ENCODE measurements at places on chromosomes 1 and 21. TPM values are rescaled to one million over a fixed set of nuclear protein-coding genes. Genes with fewer than 3 reads are reported as not detected.
A peak's percentile ranks its signal among the peaks of the same experiment; 100 is the strongest.

DNA sequence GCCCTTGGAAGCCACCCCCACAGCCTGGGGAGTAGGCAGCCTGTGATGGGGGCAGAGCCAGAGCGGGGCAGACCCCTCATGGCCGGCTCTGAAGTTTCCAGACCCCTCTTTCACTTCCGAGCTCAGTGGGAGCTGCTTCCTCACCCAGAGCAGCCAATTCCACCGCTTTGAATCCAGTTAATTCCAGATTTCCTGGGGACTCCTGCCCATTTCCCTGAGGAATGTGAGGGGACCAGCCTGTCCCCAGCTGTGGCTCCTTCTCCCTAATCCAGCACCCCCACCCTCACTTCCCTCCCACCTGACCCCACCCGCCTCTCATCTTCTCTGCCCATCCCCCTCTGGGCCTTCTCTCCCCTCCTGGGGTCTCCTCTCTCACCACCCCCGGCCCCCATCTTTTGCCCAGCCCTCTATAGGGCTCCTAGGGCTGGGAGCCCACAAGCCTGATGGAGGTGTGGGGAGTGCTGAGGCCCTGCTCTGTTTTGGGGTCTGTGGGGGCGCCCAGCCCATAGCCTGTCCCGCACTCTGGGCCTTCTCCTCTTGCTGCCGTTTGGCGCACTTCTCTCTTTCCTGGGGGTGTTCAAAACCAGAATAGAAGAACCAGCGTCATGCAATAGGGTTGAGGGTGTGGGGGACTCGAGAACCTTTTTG is 26.2 kb upstream of the TNFRSF1B start:
- DNase-seq = peak; percentile 36
- H3K36me3 ChIP-seq = no peaks in the 10 kb centered on the region
- H3K27me3 ChIP-seq = no peaks in the 10 kb centered on the region
- no peak overlapping the region for H3K27ac ChIP-seq

DNA sequence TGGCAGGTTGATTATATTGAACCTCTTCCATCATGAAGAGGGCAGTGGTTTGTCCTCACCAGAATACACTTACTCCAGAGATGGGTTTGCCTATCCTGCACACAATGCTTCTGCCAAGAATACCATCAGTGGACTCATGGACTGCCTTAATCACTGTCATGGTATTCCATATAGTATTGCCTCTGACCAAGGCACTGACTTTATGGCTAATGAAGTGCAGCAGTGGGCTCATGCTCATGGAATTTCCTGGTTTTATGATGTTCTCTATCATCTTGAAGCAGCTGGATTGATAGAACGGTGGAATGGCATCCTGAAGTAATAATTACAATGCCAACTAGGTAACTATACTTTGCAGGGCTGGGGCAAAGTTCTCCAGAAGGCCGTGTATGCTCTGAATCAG is 16.6 kb upstream of the GBP6 start:
- H3K4me3 ChIP-seq = no peak overlapping the region
- H3K27ac ChIP-seq = no peak overlapping the region
- peaks cover 9% of the 10 kb centered on the region for H3K4me1 ChIP-seq

GRCh38 chr1:228555074-228555994 is 68.2 kb downstream of the RNF187 start:
- peaks cover 36% of the 10 kb centered on the region for H3K27me3 ChIP-seq
- H3K4me1 ChIP-seq = no peaks in the 10 kb centered on the region
- H3K4me3 ChIP-seq = no peak overlapping the region
- H3K36me3 ChIP-seq = no peaks in the 10 kb centered on the region
- H3K27ac ChIP-seq = no peak overlapping the region

DNA sequence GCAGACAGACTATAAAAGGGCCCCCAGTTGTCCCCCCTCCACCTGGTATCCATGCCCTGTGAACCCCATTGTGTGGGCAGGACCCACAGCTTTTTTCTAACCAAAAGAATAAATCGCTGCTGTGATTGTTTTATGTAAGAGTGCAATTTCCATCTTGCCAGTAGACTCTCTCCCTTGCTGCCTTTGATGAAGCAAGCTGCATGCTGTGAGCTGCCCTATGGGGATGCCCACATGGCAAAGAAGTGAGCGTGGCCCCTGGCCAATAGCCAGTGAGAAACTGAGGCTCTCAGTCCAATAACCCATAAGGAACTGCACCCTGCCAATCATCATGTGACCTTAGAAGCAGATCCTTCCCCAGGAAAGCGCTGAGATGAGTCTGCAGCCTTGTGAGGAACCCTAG is 37.8 kb upstream of the FMOD start:
- DNase-seq = no peak
- H3K4me3 ChIP-seq = no peak overlapping the region
- no peaks in the 10 kb centered on the region for H3K27me3 ChIP-seq
- no peak overlapping the region for H3K27ac ChIP-seq
- no peaks in the 10 kb centered on the region for H3K36me3 ChIP-seq
- H3K4me1 ChIP-seq = no peaks in the 10 kb centered on the region

DNA sequence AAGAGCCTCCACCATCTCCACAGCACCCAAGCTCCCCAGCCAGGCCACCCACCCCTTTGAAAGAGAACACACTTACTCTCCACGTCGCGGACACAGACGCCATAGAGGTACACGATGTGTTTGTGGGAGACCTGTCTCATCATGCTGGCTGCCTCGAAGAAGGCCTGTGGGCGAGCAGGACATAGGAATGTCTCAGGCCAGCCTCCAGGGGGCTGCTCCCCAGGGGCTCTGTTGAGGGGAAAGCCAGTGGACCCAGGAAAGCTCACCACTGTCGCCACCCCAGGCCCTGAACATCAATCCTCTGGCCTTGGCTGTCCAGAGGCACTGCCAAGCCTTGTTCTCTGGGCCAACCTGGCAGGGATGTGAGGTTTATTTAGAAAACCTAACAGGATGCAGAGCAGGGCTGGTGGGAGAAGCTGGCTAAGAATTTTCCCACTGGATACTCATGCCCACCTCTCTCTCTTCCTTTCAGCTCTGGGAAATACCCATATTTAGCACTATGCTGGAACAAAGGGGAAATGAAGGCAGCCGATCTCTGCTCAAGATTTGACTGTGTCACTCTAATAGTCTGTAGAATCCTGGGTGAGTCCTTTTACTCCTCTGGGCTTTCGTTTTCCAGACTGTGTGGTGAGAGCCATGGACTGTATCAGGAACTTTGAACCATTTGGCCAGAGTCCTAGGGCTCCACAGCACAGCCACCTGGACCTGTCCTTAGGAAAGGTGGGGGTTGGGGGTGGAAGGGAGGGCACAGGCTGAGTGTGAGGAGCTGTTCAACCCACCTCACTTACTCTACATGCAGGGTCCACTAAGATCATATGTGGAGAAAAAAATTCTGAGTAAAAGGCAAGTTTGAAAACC is 101.9 kb downstream of the RAVER2 start:
- no peak for DNase-seq
- H3K27me3 ChIP-seq = no peaks in the 10 kb centered on the region
- no peak overlapping the region for H3K27ac ChIP-seq
- no peaks in the 10 kb centered on the region for H3K4me1 ChIP-seq
- no peaks in the 10 kb centered on the region for H3K36me3 ChIP-seq

DNA sequence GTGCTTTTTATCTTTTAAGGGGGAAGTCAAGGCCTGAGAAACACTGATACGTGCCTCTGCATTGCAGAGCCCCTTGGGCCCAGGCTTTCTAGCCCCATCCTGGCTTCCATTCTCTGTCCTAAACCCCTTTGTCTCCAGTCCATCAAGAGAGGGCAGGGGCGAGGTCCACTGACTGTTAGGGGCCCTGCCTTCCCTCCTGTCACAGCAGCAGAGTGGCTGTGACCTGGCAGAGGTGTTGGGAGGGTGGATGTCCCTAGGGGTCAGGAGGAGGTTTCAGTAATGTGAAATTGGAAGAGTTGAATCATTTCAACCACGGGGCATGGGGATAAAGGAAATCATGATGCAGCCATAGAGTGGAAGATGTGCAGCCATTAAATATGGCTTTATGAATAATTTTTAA is 24.0 kb downstream of the SOX13 start:
- no peak overlapping the region for H3K4me3 ChIP-seq
- no peaks in the 10 kb centered on the region for H3K27me3 ChIP-seq
- no peak for DNase-seq

LEPROT gene
- 44.3 TPM for total RNA-seq

ANKRD45 gene
- 2.3 TPM for total RNA-seq

CA14 gene
- total RNA-seq = 56.4 TPM
